ENCODE measurements at places on chromosomes 11 and 22.
A peak's percentile ranks its signal among the peaks of the same experiment; 100 is the strongest.

DNA sequence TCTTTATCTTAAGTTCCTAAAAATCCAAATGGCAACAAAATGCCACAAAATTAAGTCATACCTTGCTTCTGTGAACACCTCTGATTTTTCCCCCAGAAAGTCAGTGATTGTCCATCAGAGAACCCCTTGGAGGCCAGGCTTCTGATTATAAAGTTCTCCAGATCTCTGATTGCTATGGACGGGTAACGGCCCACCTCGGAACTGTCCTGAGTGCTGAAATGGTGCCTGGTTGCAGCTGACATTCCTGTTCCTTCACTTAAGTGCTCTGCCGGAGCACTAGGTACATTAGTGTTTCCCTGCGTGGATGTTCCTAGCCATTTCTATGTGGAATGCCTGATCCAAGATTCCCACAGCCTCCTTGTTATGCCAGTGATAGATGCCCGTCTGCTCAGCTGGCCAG is 85.0 kb downstream of the CHST1 start:
- DNase-seq = peak; percentile 64

DNA sequence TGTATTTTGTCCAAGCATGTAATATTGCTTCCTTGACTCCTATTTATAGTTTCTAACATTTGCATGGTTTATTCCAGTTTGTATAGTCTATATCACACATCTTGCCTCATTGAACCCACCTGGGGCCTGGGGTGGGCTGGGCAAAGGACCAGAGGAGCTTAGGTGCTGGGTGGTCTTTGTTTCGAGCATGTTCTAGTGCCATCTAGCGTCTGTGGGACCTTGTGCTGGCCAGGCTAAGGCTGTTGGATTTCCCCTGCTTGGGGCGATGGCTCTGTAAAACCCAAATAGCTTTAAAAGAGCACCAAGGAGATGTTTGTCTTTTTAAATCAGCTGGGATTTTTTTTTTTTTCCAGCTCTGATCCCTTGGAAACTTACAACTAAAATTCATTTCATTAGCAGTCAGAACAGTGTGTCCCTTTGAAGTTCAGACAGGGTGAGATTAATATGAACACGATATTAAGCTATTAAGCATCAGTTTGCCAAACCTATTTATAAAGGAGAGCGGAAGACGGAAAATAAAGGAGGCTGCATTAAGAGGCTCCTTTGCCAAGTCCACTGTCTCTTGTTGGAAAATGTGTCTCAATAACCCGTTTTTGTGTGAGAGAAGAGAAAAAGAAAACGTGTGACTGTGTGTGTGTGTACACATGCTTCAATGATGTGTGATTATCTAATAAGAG is 157.4 kb downstream of the COMMD9 start:
- DNase-seq = peak; percentile 32

DNA sequence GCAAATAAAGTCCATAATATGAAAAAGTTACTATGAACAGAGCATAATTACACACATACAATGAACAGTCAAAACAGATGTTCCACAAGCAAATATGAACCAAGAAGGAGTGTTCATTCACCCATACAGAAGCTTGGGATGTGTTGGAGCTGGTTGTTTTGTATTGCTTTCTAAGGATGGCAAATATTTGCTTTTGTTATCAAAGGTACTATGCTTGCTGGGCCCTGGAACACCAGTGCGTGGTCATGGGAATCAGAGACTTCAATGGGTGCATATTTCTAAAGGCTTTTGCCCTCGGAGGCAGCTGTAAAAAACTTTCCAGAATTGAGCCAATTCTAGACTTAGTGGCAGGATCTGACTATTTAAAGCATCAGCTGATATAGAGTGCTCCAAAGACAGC is 85.1 kb downstream of the BARX2 start:
- no peak for DNase-seq

DNA sequence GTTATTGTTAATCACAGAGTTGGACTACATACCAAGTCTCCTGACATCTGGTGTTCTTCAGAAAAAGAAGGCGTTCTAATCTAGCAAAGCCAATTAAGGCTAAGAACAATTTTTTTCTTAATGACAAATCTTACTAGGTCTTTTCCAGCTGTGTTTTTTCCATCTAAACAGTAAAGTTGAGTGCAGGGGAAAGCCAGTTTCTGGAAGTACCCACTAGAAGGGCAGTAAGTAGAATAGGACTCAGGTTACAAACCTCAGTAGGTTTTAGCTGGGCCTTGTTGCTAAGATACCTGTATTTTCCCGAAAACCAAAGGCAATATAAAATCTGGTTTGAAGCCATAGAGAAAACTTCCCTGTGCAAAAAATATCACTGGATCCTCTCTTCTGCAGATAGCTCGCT is 351.9 kb downstream of the ETS1 start:
- DNase-seq = no peak

DNA sequence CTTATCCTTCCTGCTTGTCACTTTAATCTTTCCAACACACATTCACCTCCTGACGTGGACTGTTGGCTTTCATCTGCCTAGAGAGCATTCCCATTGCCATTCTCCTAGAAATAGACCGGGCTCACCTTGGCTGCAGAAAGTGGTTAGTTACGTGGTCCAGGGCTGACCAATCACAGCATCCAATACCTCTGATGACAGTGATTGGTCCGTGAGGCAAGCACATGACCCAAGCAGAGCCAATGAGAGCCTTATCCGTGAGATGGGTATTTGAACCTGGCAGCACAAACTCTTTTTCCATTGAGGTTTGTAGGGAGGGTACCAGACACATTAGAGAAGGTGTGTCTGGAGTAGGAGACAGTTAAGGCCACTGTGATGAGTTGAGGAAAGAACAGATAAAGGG is 85.8 kb downstream of the MIAT start:
- DNase-seq = no peak
